ENCODE measurements at places on chromosomes 4 and X. TPM values are rescaled to one million over a fixed set of nuclear protein-coding genes. Genes with fewer than 3 reads are reported as not detected.

INPP4B gene
- 0.34 TPM for total RNA-seq

ITM2A gene
- total RNA-seq: 35.7 TPM

GRIA3 gene
- 3.0 TPM for total RNA-seq

GPR50 gene
- 1.6 TPM for total RNA-seq

MMRN1 gene
- total RNA-seq: not detected

DNA sequence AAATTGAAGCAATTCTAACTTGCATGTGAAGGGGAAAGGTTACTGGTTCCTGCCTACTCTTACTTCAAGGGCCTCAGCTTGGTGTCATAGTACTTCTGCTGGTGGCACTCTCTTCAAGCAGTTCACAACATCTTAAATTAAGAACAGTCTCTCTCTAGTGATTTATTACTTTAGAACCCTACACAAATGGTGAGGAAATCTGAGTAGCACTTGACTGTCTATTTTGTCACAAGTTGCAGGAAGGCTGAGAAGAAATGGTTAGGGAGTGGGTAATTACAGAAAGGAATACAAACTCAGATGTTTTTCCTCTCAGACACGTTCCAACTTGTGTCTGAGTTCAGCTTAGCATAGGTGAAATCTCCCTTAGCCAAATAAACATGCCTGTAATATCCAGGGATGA is 242.3 kb upstream of the GRIA3 start:
- DNase-seq: no peak

- peak; percentile 29 for DNase-seq
Measured at GRCh38 chr4:177051473-177052060, 258.1 kb upstream of the NEIL3 start.

DNA sequence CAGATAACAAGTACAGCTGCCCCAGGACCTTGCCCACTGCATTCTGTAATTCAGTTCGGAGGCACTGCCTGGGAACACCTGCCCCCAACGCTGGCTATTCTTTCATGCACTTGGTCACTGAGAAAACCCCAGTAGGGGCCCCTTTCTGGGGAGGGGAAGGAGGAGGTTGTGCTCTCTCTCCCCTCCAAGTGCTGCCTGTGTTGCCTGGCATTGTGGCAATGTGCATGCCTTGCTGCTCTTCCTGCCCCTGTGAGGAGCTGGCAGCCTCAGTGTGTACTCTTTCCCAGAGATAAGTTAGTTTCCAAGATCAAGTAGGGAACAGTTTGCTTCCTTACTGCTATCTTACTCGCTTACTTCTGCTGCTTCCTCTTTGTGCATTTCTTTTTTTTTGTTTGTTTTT is 90.8 kb downstream of the AASDH start:
- DNase-seq: no peak

DNA sequence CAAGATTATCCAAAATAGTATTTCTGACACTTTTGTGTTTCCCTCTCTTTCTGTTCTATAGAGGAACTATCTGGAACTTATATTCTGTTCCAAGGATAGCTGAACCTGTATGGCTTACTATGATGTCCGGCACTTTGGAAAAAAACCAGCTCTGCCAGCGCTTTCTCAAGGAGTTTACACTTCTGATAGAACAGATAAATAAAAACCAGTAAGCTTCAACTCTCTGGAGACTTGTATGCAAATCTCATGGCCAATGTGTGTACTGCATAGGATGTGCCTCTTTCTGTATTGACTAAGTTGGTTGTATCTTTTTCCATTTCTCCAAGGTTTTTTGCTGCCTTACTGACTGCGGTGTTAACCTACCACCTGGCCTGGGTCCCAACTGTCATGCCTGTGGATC is 92.5 kb downstream of the FNIP2 start:
- no peak for DNase-seq

GRCh38 chr4:124726269-124726668 is 13.7 kb upstream of the ANKRD50 start:
- no peak for DNase-seq

- DNase-seq: no peak
Measured at GRCh38 chr4:54197926-54198325, 31.2 kb upstream of the PDGFRA start.

- no peak for DNase-seq
Measured at GRCh38 chr4:8867624-8868320, 3.9 kb downstream of the HMX1 start.

DNA sequence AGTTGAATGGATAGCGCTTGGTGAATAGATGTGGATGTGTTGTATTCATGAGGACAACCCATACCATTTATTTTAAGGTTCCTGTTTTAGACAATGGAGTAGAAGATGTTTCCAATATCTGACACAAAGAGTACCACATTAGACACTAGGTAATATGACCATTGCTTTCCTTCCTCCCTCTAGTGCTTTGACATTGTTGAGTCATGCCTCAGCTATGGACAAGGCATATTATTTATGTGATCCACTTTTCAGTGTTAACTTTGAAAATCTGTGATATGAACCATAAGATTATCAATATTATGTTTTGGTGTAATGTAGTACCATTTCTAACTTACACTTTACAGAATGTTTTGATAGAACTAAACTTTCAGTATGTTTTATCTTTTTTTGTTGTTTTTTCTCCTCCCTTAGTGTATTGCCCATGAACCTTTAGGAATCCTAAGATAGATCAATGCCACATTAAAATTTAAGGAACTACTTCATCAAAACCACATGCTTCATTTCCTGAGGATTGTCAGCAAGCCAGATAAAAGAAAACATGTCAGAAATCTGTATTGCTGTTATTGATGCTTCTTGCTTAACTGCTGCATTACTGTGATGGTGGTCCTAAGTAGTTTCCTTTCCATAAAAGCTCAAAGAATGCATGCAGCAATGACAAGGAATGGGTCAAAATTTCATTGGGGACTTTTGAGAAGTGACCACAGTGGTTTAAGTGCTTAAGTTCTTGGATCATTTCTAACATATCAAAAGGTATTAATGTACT is 105.0 kb downstream of the PCDH7 start:
- no peak for DNase-seq

DNA sequence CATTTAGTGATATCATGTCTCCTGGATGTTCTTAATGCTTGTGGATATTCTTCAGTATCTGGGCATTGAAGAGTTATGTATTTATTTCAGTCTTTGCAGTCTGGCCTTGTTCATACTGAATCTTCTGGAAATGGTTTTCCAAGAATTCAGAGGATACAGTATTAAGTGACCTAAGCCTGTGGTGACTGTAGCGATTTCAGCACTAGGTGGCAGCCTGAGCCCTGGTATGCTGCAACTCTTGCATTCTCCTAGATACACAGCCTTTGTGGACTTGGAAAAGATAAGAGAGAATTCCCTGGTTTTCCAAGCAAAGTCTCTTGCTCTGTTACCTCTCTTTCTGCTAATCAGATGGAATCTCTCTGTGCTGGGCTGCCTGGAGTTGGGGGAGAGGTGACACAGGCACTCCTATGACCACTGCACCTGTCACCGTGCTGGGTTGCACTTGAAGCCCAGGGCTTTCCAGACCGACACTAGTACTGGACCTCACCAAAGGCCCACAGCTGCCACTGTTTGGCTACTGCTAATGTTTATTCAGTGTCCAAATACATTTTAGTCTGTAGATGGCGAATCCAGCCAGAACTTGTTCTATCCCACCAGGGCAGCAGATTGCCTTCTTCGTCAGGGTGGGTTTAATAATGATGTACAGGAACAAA is 19.3 kb upstream of the SPIN2A start:
- no peak for DNase-seq

DNA sequence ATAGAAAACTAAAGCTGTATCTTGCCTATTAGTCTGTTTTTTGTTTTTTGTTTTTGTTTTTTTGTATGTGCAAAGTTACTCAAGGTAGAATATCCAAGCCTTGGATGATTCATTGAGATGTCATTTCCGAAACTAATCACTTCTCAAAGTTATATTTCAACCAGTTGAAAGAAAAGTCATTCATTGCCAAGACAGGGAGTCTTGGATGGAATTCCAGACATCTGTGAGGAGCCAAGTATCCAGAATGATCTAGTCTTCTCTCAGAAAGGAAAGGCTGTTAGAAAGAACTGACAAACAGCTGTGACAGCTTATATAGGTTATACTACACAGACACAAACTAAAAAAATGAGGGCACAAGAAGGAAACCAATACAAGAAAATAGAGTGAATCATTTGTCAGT is 141.1 kb upstream of the NDST3 start:
- no peak for DNase-seq
